ENCODE measurements at places on chromosomes 7 and 10.
A peak's percentile ranks its signal among the peaks of the same experiment; 100 is the strongest.

- no peak for DNase-seq
These were observed 291.1 kb downstream of the ZNF248 start for GRCh38 chr10:37566332-37566731.

GRCh38 chr10:50624413-50624865, 683 bp upstream of the SGMS1 start:
- DNase-seq: peak; percentile 93

GRCh38 chr10:70221030-70221429, 12.2 kb downstream of the PPA1 start:
- no peak for DNase-seq

- no peak for DNase-seq
These were observed 7.3 kb upstream of the CCDC6 start for GRCh38 chr10:59913547-59914237.

DNA sequence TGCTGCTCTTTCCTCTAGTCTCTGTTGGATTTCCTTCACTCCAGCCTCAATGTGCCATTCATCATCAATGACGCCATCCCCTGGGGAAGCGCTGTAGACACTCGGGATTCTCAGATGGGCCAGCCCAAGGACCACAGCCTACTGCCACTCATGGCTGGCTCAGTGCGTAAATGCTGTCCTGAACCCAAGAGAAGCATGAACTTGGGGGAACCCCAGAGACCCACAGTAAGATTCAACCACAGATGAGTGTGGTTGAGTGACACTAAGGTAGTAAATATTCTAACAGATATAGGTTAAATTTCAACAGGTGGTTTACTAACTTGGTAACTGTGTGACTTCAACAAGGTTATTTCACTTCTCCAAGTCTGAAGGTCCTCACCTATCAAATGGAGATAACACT, 304.1 kb downstream of the GRM8 start:
- DNase-seq: no peak

- no peak for DNase-seq
These were observed 159.7 kb downstream of the SGMS1 start for GRCh38 chr10:50464004-50464409.

GRCh38 chr7:88694207-88694606, 65.3 kb upstream of the ZNF804B start:
- no peak for DNase-seq

GRCh38 chr10:77266242-77266641, 371.4 kb downstream of the KCNMA1 start:
- no peak for DNase-seq

GRCh38 chr7:111320133-111320532, 229.2 kb downstream of the LRRN3 start:
- DNase-seq: no peak

Measured in colonic mucosa (tissue), 4 donors.